Fibroblast of villous mesenchyme (primary cell): ENCODE measurements at places on chromosomes 6 and 20. TPM values are rescaled to one million over a fixed set of nuclear protein-coding genes. Genes with fewer than 3 reads are reported as not detected.

DNA sequence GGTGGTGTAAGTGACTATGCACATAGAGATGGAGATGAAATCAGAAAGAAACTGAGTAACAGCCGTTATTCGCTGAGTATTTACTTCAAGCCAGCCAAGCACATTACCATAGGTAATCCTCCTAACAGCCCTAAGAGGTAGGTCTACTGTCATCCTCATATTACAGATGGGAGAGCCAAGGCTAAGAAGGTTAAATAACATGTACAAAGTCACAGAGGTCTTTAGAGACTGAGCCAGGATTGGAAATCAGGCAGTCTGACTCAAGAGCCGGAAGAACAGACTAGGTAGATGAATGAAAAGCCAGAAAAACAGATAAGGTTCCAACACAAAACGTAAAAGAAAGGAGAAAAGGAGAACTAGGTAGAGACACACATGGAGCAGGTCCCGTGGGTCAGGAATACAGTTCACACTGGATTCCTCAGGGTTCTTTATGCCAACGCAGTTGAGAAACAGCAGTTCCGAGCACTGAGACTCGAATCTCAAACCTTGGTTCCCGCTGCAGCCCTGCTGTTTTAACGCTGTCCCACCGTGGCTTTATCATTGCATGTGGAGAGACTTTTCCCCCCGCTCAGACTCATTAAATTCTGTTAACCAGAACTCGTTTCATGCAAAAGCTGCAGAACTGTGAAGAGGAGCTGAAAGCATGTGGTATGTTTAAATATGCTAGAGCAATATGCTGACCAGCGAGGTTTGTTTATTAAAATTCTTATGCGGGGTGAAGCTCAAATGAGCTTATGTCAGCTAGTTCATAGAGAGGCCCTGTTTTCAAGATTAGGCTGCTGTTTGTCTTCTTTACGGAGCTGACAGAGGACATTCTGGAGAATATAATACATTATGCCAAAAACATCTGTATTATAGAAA lies 537.9 kb downstream of the CD83 start:
- DNase-seq, result peak; percentile 43

DNA sequence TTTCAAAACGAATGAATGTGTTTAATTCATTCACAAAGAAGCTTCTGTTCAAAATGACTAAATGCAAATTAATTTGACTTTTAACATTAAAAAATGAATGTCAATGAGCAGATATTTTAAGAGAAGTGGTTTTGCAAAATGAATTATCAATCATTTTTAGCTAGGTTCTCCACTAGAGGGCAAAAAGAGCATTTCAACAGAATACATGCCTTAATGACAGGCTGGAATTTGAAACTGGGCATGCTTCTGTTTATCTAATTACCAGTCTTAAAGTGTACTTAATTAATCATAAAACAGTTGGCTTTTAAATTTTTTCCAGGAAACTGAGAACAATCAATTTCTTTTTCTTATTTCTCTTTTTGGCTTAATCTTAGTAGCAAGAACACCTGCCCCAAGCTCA lies 63.8 kb upstream of the TINAG start:
- peak; percentile 18 for DNase-seq

DNA sequence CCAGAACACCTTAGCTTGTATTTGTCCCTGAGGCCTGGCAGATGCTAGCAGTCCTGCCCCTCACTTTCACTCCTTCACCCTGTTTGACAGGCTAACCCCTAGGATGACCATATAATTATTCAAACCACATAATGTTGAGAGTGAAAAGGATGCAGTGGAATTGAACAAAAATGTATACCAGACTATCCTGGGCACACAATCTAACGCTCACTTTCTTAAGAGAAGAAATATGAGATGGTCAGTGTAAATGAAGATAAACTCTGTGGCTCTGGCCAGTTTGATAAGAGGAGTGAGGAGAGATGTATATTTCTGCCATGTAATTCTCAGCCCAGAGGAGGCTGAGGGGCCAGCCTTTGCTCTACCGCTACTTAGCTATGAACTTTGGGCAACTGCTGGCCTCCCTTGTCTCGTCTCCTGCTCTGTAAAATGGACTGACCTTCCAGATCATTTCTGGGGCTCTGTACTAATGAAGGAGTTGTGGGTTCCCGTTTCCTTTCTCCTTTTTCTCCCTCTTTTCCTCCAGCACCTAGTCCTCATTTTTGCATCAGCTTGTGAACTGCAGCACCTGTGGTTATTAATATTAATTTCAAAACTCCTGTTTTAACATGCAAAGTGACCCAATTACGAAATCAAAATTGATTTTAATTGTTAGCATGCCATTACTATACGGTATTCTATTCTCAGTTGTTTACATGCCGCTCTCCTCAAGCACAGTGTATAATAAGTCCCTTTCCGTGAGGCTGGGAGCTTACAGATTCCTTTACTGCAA lies 92.5 kb upstream of the IYD start:
- no peak for DNase-seq

- DNase-seq, result no peak
Observed at GRCh38 chr20:24806705-24807676, 142.1 kb upstream of the CST7 start.

DNA sequence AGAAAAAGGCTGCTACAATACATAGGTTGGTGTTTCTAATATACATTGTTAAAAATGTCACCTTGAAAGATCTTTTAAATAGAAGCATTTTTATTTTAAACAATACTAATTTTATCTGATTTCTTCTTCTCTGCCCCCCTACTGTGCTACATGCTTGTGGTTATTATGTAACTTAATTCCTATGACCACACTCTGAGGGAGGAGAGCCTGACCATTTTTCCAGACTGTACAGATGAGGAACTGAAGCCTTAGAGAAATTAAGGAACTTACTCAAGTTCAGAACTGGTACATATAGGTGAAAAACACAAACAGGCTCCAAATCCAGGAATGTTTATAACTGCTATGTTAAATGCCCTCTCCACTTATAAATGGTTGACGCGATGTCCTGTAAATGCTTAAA lies 43.4 kb upstream of the ARHGAP18 start:
- DNase-seq, result peak; percentile 45

DNA sequence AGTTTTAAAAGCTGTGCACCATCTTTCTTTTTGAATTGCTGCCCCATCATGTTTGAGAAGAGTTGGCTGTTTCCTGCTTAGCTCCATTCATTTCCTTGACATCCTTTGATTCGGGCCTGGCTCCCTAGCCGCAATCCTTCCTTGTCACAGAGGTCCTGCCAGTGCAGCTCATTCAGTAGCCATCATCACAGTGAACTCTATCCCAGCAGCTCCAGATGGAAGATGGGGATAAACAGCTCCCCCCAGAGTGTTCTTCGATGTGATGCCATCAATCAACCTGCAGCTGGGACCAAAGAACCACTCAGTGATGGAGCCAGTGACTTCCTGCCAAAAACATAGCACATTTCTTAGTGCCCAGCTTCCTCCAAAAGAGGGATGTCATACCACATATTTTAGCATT lies 158.8 kb downstream of the FRK start:
- DNase-seq, result no peak

- DNase-seq, result no peak
Observed at GRCh38 chr6:71280701-71281100, 7.9 kb upstream of the OGFRL1 start.

Gene MAPK13
- 8.1 and 10.8 TPM in 2 replicates for total RNA-seq

Gene IPCEF1
- total RNA-seq, result 0.32 and 0.86 TPM in 2 replicates

Gene CTAGE9
- total RNA-seq, result not detected in 2 replicates

Gene SPATS1
- total RNA-seq, result not detected in 2 replicates

Gene SIRPD
- total RNA-seq, result under 0.01 TPM in 1 of 2 replicates, not detected in the other

Gene ASIP
- not detected in 2 replicates for total RNA-seq

Gene SLC13A3
- 1.6 and 4.3 TPM in 2 replicates for total RNA-seq

Gene TUBE1
- total RNA-seq, result 31.5 and 38.7 TPM in 2 replicates

Gene WFDC5
- not detected in 2 replicates for total RNA-seq
